ENCODE measurements at places on chromosomes 2 and 18. TPM values are rescaled to one million over a fixed set of nuclear protein-coding genes. Genes with fewer than 3 reads are reported as not detected.

The SALL3 gene
- total RNA-seq = not detected

The RBFA gene
- 24.6 TPM for total RNA-seq

The PID1 gene
- total RNA-seq = 8.9 TPM

The LYPD6 gene
- total RNA-seq = 20.7 TPM

DNA sequence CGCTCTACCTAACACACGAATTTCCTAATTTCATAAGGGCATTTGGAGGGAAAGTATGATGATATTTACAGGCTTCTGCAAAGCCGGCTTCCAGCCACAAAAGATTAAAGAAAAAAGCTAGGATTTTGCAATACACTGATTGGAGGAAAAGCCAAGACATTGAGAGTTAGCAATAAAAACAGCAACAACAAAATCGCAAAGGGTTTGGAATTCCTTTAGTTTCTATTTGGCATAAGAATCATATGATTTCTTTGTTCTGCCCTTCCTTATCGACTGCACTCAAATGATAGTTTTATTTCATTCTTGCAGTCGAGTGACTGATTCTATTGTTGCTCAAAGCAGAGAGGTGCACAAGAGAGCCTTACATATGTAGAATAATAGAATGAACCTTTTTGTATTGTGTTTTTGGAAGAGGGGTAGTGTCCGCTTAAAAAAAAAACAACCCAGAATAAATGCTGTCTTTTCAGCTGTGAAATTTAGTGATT is 3.9 kb upstream of the ZNF532 start:
- no peak for DNase-seq

DNA sequence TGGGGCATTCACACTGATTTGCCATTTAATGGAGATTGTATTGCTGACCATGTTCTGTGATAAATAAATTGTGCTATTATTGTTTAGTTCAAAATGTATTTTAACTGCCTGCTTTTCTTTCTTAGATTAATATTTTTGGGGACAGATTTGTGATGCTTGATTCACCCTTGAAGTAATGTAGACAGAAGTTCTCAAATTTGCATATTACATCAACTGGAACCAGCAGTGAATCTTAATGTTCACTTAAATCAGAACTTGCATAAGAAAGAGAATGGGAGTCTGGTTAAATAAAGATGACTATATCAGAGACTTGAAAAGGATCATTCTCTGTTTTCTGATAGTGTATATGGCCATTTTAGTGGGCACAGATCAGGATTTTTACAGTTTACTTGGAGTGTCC is 1.8 kb downstream of the DNAJC10 start:
- DNase-seq = no peak

GRCh38 chr2:61042807-61043206 is 22.9 kb upstream of the SANBR start:
- DNase-seq = no peak

GRCh38 chr2:9769171-9770005 is 73.9 kb upstream of the TAF1B start:
- DNase-seq = no peak

DNA sequence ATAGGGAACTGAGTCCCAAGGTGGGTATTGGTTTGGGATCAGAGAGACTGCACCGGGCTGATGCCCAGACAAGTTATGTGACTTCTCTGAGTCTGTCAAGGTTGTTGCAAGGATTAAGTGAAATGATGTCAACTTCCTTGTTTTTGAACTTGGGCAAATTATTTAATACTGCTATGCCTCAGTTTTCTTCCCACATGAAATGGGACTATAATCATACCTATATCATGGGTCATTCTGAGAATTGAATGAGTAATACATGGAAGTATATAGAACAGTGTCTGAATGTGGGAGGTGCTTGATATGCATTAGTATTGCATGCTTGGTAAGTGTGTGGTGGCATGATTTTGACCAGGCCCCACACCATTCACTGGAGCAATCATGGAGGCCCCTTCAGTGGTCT is 99.0 kb downstream of the PRKCE start:
- no peak for DNase-seq

All from HFFc6 (cell line).